Glutamatergic neuron (in vitro differentiated cells): ENCODE measurements at places on chromosomes 5 and 9. TPM values are rescaled to one million over a fixed set of nuclear protein-coding genes. Genes with fewer than 3 reads are reported as not detected.

- no peak overlapping the region for H3K27ac ChIP-seq
- no peaks in the 10 kb centered on the region for H3K36me3 ChIP-seq
- no peaks in the 10 kb centered on the region for H3K27me3 ChIP-seq
- DNase-seq = no peak
These were observed 70.7 kb downstream of the ENTREP1 start for GRCh38 chr9:69395718-69396117.

- peaks cover 2% of the 10 kb centered on the region for H3K27me3 ChIP-seq
- H3K36me3 ChIP-seq = no peaks in the 10 kb centered on the region
- no peak for DNase-seq
- no peak overlapping the region for H3K4me3 ChIP-seq
These were observed 25.9 kb downstream of the CTSL start for GRCh38 chr9:87751868-87752267.

- DNase-seq = no peak
- no peaks in the 10 kb centered on the region for H3K36me3 ChIP-seq
- H3K27ac ChIP-seq = peak overlapping the region; percentile 7
- peaks cover 24% of the 10 kb centered on the region for H3K4me1 ChIP-seq
These were observed 57.1 kb upstream of the IZUMO3 start for GRCh38 chr9:24602693-24603352.

- no peak for DNase-seq
- H3K4me3 ChIP-seq = no peak overlapping the region
- H3K27ac ChIP-seq = no peak overlapping the region
- H3K27me3 ChIP-seq = peaks cover 3% of the 10 kb centered on the region
- peaks cover 37% of the 10 kb centered on the region for H3K4me1 ChIP-seq
- H3K36me3 ChIP-seq = no peaks in the 10 kb centered on the region
These were observed 12.0 kb downstream of the ENHO start for GRCh38 chr9:34510497-34511468.

- no peaks in the 10 kb centered on the region for H3K36me3 ChIP-seq
- H3K27me3 ChIP-seq = no peaks in the 10 kb centered on the region
- no peak overlapping the region for H3K4me3 ChIP-seq
- H3K27ac ChIP-seq = no peak overlapping the region
- peaks cover 4% of the 10 kb centered on the region for H3K4me1 ChIP-seq
These were observed 14.3 kb downstream of the CDC14B start for GRCh38 chr9:96605328-96605727.

DNA sequence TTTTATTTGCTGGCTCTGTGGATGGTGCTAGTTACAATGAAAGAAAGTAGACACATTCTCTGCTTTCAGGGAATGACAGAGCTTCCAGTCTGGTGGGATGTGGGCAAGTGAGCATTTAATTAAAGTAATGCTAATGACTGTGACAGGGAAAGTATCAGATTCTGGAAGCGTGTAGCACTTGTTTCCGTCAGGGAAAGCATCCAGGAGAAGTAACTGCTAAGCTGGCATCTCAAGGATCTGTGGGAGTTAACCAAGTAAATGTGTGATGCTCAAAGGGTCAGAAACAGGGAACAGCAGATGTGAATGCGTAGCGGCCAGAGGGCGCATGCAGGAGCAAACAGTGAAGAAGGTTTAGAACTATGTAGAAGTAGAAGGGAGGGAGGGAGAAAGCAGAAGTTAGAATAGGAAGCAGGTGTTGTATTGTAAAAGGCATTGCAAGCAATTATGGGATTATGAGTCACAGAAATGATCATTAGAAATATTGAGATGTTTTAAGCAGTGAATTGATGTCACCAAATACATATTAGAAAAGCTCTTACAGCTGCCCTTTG lies 12.2 kb downstream of the KLHL9 start:
- H3K4me3 ChIP-seq = no peak overlapping the region
- H3K27ac ChIP-seq = no peak overlapping the region
- H3K36me3 ChIP-seq = no peaks in the 10 kb centered on the region

DNA sequence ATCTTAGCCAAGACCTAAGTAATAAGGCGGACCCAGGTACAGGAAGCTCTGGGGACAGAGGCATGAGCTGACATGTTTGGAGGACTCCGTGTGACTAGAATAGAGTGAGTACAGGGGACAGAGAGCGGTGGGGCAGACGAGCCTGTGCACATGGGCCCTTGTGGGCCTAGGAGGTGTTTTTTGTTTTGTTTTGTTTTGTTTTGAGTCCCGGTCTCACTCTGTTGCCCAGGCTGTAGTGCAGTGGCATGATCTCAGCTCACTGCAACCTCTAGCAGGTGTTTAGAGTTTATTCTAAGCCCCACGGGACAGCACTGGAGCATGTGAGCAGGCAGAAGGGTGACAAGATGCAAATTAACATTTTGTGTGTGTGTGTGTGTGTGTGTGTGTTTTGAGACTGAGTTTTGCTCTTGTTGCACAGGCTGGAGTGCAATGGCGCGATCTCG lies 3.1 kb upstream of the EEIG1 start:
- H3K4me3 ChIP-seq = no peak overlapping the region
- H3K36me3 ChIP-seq = no peaks in the 10 kb centered on the region
- H3K27me3 ChIP-seq = peaks cover 15% of the 10 kb centered on the region
- H3K4me1 ChIP-seq = peaks cover 12% of the 10 kb centered on the region
- no peak overlapping the region for H3K27ac ChIP-seq

GRCh38 chr5:110048491-110048890 lies 358.8 kb downstream of the MAN2A1 start:
- peak overlapping the region; percentile 31 for H3K4me3 ChIP-seq
- H3K36me3 ChIP-seq = peaks cover 19% of the 10 kb centered on the region
- H3K27me3 ChIP-seq = no peaks in the 10 kb centered on the region
- DNase-seq = peak; percentile 22

- no peak for DNase-seq
- H3K4me3 ChIP-seq = no peak overlapping the region
- H3K27me3 ChIP-seq = peaks cover 2% of the 10 kb centered on the region
- no peaks in the 10 kb centered on the region for H3K36me3 ChIP-seq
- H3K4me1 ChIP-seq = no peaks in the 10 kb centered on the region
- no peak overlapping the region for H3K27ac ChIP-seq
These were observed 74.7 kb downstream of the WWC1 start for GRCh38 chr5:168366116-168366515.

- H3K4me3 ChIP-seq = no peak overlapping the region
- DNase-seq = no peak
- H3K4me1 ChIP-seq = no peaks in the 10 kb centered on the region
- H3K36me3 ChIP-seq = peaks cover 7% of the 10 kb centered on the region
- no peaks in the 10 kb centered on the region for H3K27me3 ChIP-seq
- H3K27ac ChIP-seq = no peak overlapping the region
These were observed 610.9 kb downstream of the DTWD2 start for GRCh38 chr5:118377420-118377819.

DNA sequence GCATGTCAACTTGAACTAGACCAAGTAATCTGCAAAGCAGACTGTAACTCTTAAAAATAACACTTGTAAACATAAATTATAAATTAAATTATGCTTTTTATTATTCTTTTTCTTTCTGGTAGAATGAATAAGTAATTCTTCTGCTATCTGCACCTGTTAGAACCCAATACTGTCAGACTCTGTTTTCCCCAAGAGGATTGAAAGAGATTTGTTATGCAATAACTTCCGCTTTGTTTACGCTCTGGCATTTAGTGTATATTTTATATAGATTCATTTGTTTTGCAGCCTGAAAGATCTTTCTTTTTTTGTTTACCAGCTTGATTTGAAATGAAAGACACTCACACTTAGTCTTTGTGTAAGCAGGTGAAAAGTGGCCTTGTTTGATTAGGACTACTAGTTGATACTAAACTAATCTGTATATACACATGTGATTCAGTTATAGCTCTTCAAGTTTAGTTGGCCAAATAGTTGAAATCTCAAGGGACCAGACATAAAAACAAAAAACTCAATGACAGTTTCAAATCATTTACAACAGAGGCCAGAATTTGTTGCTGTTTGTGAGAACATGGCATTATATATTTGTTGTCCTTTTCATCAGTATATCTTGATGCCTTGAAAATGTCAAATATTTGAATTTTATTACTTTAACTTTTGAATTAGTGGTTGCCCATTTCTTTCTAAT lies 155.8 kb downstream of the PBX3 start:
- no peak overlapping the region for H3K4me3 ChIP-seq
- no peaks in the 10 kb centered on the region for H3K36me3 ChIP-seq
- no peaks in the 10 kb centered on the region for H3K27me3 ChIP-seq
- H3K27ac ChIP-seq = no peak overlapping the region
- no peak for DNase-seq
- peaks cover 21% of the 10 kb centered on the region for H3K4me1 ChIP-seq

- no peaks in the 10 kb centered on the region for H3K4me1 ChIP-seq
- H3K4me3 ChIP-seq = no peak overlapping the region
- H3K36me3 ChIP-seq = no peaks in the 10 kb centered on the region
- no peak overlapping the region for H3K27ac ChIP-seq
These were observed 105.8 kb upstream of the PCSK1 start for GRCh38 chr5:96538808-96539250.

- no peak for DNase-seq
- no peak overlapping the region for H3K4me3 ChIP-seq
- H3K27ac ChIP-seq = no peak overlapping the region
- H3K36me3 ChIP-seq = no peaks in the 10 kb centered on the region
- H3K27me3 ChIP-seq = peaks cover 2% of the 10 kb centered on the region
- peaks cover 17% of the 10 kb centered on the region for H3K4me1 ChIP-seq
These were observed 903.8 kb downstream of the EFNA5 start for GRCh38 chr5:106766916-106767315.

DNA sequence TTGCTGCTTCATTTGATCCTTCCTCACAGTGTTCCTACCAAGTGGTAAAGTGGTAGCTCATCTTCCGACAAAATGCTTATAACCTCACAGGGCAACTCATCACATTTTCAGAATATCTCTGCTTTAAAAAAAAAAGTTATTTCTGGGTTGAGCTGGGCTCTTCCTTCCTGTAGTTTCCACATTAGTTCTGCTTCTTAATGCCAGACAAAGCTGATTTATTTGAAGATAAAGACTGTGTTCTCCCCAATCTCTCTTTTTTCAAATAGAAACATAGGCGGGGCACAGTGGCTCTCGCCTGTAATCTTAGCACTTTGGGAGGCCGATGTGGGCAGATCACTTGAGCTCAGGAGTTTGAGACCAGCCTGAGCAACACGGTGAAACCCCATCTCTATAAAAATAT lies 273.1 kb downstream of the ACTL7B start:
- no peak overlapping the region for H3K4me3 ChIP-seq
- no peak overlapping the region for H3K27ac ChIP-seq
- DNase-seq = no peak
- H3K27me3 ChIP-seq = no peaks in the 10 kb centered on the region
- no peaks in the 10 kb centered on the region for H3K4me1 ChIP-seq

- H3K27ac ChIP-seq = no peak overlapping the region
- no peaks in the 10 kb centered on the region for H3K4me1 ChIP-seq
- no peak overlapping the region for H3K4me3 ChIP-seq
These were observed 130.4 kb upstream of the RFX3 start for GRCh38 chr9:3656224-3656623.

SHLD3 gene
- total RNA-seq = 4.7 TPM

EIF4E1B gene
- not detected for total RNA-seq

PAEP gene
- not detected for total RNA-seq

PDLIM4 gene
- total RNA-seq = 81.6 TPM

C5 gene
- total RNA-seq = 1.0 TPM

CBY3 gene
- total RNA-seq = not detected

KIF24 gene
- 0.78 TPM for total RNA-seq

ZNF474 gene
- 0.64 TPM for total RNA-seq

SPACA9 gene
- total RNA-seq = 5.0 TPM

PPP3R2 gene
- not detected for total RNA-seq
